ENCODE measurements at places on chromosomes 5 and 9.

DNA sequence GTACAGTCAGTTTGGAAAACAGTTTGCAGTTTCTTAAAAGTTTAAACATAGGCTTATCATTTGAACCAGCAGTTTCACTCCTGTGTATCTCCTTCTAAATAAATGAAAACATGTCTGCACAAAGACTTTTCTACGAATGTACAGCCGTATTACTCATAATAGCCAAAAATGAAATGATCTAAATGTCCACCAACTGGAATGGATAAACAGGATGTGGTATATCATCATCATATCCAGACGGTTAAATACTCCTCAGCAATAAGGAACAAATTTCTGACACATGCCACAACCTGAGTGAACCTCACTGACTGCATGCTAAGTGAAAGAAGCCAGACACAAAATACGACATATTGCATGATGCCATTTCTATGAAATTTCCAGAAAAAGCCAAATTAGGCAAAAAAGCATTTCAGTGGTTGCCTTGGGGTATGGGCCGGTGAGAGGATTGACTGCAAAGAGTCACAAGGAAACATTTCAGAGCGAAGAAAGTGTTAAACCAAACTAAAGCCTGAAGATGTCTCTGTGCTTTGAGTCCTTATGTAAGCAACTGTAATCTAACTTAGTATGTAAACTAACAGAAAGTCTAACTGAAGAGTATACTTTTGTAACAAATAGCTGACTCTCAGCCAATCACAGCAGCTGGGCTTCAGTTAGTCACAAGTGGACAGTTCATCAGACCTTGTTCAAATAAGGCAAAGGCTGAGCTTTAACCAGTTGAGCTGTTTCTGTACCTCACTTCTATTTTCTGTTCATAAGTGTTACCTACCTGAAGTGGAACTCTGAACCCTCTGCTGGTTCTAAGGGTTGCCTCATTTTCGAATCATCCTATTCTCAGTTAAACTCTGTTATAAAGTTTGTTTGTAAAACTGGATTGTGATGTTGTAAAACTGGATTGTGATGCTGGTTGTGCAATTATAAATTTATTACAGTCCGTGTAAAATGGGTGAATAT lies 65.2 kb downstream of the TRIO start:
- DNase-seq: no peak

- DNase-seq: no peak
Measured at GRCh38 chr9:135961811-135962695, 880 bp upstream of the UBAC1 start.

GRCh38 chr5:1663186-1663585 lies 136.5 kb downstream of the MRPL36 start:
- no peak for DNase-seq

DNA sequence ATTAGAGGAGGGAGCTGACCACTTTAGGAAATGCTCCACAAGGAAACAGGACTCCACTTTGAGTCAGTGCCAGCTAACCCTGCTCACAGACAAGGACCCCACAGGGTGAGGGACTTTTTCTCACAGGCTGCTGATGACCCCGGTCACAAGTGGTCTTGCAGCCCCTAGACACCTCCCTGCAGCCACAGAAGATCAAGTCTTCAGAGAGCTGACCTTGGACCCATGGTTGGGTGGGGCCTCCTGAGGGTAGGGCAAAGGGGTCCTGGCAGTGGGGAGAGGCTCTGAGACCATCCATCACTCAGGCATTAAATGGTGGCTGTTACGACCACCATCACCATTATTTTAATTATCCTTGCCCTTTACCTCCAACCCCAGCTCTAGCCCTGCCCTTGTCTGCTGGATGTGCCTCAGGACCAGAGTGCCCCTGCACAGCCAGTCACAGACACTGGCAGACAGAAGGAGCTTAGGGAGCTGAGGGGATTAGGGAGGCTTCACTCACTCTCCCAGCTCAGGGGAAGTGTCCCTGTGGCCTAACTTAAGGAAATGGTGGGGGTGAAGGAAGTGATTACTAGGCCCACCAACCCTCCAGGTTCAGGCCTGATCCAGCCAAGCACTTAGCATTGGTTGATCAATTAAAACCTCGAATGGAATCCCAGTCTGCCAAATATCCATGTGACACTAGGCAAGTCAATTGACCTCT lies 1.6 kb downstream of the ACSL6 start:
- no peak for DNase-seq

DNA sequence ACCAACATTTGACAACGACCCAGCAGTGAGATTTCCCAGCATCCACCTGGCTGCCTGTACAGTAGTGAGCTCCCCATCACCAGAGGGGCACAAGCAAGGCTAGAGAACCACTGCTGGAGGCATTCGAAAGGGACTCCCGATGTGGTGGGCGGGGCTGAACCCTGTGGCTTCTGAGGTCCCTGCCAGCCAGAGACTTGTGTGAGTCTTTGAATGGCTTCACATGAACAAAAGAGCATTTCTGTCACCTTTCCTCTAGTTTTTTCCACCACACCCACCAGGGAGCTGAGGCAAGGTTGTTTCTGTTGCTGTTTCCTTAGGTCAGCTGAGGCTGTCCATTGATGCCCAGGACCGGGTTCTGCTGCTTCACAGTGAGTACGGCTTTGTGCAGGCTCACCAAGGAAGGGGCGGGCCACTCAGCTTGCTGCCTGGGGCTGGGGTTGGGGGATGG lies 15.7 kb downstream of the RGS3 start:
- DNase-seq: no peak

GRCh38 chr5:10427201-10427600 lies 14.5 kb upstream of the ROPN1L start:
- DNase-seq: no peak

DNA sequence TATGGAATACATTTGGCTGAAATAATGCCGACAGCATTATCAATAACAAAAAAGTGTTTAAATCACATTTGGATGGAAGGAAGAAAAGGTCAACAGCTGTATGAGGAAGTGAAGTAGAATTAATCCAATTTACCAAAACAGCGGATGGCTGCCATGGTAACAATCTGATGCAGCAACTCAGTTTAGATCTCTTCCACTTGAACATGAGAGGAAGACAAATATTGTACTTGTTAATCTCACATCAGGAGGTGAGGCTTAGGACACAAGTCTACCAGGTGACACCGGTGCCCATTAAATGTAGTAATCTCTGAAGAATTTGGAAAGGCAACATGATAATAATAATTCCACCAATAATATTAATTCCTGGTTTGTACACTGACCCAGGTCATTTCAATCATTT lies 2.4 kb downstream of the RASEF start:
- DNase-seq: no peak

DNA sequence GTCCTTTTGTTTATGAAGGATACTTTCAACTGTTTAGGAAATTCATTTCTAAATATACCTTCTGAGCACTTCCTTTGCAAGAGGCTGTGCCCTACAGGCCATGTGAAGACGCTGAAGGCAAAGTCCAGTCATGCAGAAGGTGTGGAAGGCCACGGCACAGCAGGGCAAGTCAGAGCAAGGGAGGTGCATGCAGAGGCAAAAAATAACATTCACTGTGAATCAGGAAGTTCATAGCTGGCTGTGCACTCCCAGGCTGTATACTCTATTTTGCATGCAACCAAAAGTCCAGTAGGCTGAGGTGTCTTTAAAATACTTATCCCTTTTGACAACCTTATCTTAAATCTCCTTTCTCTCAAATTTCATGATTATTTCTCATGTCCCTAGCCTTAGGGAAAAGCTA lies 50.3 kb downstream of the GNAQ start:
- DNase-seq: no peak

- no peak for DNase-seq
Measured at GRCh38 chr5:117118499-117118898, 543.9 kb upstream of the SEMA6A start.

GRCh38 chr5:141529002-141529401 lies 40.1 kb downstream of the PCDHGC5 start:
- DNase-seq: no peak

- no peak for DNase-seq
Measured at GRCh38 chr9:87868635-87869034, 14.0 kb upstream of the SPATA31E1 start.

DNA sequence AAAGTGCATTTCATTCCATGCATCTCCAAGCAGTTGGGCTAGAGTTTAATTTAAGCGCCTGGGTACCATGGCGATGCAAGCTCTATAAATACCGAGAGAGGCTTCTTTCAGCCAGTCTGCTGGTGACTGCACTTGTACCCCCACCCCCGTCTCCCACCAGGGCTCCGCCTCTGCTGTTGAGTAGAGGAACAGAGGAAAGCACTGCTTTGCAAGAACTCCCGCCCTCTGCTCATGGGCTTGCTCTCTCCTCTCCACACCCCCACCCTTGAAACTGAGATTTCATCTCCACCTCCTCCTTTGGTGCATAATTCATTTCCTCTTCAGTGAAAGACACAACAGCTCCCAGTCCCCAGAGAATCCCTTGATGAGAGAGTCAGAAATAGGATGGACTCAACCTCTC lies 5.1 kb upstream of the WWC1 start:
- no peak for DNase-seq

DNA sequence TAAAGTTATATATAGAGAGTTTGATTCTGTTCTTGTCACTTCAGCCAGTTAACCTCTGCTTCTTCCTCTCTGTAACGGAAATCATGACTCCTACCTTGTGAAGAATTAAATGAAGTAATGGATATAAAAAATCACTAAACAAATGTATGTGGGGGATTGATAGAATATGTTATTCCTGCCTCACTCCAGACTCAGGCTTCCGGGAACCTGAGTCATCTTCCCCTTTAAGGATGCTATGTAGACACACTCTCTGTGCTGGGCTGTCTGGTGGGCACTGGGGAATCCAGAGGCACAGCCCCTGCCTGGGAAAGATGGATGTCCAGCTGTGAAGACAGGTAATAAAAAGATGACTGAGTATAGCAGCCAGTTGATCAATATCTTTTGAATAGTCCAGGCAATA lies 77.4 kb downstream of the ZNF618 start:
- no peak for DNase-seq

DNA sequence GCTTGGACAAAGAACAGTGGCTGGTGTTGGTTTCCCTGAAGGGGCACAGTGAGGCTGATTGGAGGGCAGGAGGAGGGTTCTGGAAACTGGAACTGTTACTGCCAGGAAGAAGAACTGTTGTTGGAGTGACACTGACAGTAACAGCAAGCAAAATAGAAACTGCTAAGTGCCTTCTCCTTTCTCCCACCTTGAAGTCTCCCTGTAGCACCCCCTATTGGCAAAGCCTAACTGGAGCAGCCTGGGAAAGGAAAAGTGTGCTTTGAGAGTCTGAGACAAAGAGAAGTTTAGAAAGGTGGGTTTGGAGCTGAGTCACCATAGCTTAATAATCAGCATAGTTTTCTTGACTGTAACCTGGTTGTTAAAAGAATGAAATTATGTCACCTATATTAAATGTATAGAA lies 2.5 kb upstream of the TMEM174 start:
- DNase-seq: no peak

DNA sequence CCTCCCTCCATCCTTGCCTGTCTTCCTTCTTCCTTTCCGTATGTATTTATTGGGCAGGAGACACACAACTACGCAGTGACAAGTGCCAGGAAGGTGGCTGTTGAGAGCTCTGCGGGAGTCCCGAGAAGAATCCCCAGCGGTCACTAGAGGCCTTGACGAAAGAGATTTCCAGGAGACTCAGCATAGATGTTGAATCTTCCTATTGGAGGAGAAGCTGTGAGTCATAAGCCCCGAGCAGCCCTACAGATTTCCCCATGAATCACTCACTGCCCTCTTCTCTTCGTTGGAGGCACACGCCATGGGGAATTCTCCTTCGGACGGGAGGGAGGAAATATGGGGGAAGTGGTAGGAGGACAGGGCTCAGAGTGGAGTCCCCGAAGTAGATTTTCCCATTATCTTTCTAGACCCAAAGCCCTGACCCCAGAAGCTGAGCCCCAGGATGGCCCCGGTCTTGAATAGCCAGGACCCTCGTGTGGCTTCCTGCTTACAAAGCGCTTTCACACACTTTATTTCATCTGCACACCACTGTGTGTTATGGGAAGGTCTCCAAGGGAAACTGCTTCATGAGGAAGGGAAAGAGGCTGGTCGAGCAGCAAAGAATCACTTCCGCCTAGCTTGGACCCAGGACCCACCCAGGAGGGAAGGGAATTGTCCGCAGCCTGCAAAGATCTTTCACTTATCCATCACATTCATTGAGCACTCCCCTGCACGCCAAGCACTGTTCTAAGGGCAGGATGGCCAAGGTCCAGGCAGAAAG lies 12.7 kb downstream of the DUSP1 start:
- no peak for DNase-seq

GRCh38 chr5:81554647-81555046 lies 160.7 kb upstream of the ACOT12 start:
- DNase-seq: no peak

- DNase-seq: no peak
Measured at GRCh38 chr5:61575103-61575502, 243.0 kb downstream of the ZSWIM6 start.

GRCh38 chr5:79929095-79929494 lies 62.0 kb downstream of the MTX3 start:
- DNase-seq: no peak

GRCh38 chr9:95336281-95336680 lies 18.8 kb upstream of the FANCC start:
- DNase-seq: no peak

DNA sequence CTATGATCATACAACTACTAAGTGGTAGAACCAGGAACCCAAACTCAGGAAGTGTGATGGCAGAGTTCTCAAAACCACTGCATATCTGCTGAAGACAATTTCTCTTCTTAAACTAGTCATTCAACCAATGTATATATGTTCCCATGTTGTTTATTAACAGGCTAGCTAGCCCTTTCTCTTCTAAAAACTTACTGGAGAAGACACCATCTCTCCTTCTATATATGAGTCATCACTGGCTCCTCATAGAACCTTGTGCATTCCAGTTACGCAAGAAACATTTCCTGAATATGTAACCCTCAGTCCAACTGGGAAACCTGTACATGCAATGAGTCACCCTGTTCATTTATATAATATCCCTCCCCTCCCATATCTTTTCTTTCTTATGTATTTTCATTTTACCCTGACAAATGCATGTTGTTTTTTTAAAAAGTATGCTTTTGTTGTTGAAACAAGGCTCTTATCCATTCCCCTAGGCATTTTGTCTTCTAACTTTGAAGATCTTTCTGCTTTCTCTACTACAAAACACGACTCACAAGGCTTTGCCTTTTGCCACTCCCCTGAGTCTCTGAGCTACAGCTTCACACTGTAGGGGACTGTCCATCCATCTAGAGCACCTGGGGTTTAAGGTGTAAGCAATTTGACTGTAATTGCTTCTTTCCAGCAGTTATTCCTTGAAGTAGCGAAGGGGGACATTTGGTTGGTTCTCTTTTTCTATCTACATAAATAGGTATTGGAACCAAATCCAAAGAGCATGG lies 119.5 kb downstream of the ANXA1 start:
- no peak for DNase-seq

- DNase-seq: no peak
Measured at GRCh38 chr9:130026583-130027340, 16.2 kb downstream of the FNBP1 start.

GRCh38 chr9:137235424-137236237 lies 4.9 kb downstream of the SLC34A3 start:
- DNase-seq: no peak

Data from NK-92 treated with Interleukin-12 subunit alpha and Interleukin-12 subunit beta, amount 100 ng/mL, for 24 hours (cell line).